ENCODE measurements at places on chromosomes 16 and 17.
A peak's percentile ranks its signal among the peaks of the same experiment; 100 is the strongest.

- no peak for DNase-seq
These were observed 8.6 kb upstream of the MSLN start for GRCh38 chr16:752007-752312.

DNA sequence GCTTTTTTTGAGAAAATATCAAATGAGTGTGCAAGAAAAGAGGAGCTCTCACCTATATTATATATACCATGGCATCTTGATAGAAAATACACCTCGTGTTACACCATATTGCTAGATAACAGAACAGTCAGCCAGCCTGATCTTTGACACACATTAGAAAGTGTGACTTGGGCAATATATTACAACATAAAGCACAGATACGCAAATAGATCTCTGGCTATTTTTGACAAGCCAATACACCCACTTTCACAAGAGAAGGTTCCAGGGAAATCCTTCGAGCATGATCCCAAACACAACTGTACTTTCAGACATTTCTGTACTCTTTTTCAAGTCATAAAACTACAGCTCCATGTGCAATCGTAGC lies 9.4 kb downstream of the GGA2 start:
- DNase-seq: peak; percentile 44

DNA sequence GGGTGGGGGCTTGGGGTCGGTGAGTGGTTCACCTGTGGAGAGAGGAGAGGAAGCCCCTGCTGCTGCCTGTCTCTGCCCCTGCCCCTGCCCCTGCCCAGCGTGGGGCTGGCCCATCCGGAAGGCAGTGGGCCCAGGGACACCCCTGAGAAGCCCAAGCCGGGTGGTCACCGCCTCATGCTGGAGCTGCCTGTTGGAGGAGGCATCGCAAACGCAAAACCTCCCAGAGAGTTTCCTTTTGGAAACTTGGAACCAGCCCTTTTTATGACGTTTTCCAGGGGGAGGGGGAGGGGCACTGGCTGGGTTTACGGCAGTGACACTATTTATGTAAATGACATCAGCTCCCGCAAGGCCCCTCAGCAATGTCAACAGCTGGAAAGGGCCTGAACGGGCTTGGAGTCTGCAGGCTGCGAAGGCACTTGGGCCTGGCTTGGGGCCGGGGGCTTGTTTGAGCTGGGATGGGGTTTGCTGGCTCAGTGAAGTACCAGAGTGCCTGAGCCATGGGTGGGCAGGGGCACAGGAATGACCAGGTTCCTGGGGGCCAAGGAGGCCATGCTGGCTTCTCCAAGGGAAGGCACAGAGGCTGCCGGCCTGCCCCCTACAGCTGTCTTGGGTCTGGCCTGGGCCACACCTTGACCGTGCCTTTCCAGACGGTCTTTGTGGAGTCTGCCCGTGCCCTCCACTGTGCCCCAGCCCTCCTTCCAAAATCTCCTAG lies 219.5 kb downstream of the NTN1 start:
- DNase-seq: no peak

DNA sequence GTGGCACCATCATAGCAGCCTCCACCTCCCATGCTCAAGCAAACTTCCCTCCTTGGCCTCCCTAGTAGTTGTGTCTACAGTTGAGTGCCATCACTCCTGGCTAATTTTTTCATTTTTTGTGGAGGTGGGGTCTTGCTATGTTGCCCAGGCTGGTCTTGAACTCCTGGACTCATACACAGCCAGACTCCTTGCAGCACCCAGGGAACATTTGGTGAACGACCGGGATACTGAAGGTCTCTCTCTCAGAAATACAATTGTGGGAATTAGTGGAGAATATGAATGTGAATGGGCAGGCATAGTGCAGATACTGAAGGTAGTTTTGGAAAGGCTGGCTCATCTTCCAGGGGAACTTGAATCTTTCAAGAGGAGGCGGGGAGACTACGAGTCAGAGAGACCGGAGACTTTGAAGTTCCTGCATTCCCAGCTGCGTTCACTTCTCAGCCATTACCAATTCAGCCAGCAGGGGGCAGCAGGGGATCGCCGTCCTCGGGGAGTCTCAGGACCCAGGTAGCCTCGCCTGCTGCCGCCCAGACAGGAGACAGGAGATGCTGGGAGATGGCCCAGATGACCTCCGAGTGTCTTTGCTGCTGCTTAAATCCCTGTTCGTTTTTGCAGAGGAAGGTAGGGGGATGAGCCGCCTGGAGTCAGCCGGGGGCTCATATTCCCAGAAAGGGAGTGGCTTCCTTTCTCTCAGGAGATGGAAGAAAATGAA lies 68.6 kb downstream of the HAPSTR1 start:
- DNase-seq: peak; percentile 73

- no peak for DNase-seq
These were observed 41.5 kb downstream of the SHISA9 start for GRCh38 chr16:12942861-12943260.

GRCh38 chr17:74770498-74771318 lies 5.4 kb downstream of the NAT9 start:
- peak; percentile 81 for DNase-seq

- no peak for DNase-seq
These were observed 3.5 kb downstream of the GSG1L start for GRCh38 chr16:28059841-28060575.

DNA sequence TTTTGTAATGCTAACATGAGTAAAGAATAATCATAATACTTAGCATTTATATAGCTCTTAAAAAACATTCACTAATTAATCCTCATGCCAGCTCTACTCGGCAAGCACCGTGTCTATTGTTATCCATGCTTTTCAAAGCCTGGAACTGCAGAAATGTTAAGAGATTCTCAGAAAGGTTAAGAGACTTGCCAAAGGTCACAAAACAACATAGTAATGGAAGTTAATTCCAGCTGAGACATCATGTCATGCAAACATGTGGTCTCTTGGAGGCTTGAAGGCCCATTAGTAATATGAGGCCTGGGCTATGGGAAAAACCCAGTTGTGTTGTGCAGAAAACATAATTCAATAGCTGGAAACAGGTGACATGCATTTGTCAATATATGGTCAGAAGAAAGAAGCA lies 389.9 kb upstream of the GOT2 start:
- DNase-seq: no peak

- no peak for DNase-seq
These were observed 10.1 kb downstream of the WFIKKN2 start for GRCh38 chr17:50845240-50846147.

DNA sequence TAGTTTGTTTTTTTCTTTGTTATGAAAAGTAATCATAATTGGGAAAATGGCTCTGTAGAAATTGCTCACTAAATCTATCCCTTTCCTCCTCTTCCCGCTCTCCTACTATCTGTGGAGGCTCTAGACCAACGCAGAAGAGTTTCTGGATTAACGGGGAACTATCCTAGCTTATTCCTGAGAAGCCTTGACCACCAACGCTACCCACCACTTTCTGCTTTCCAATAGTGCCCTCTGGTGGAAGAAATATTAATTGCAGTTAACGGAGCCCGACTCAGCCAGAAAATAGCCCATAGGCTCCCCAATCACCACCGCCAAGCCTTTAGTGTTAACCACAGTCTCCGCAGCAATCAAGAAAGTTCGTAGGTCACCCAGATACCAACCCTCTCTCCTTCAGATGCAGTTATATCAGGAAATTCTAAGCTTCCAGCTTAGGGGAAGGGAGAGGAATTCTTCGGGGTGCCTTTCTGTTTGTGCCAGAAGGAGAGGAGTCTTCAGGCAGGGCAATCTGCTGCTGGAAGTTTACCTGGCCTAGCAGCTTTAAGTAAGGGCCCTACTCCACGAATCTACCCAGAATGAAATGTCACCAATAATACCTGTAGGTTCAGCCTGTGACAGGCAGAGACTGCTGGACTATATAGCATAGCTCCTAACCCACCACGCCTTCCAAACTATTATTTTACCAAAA lies 23.0 kb upstream of the NSRP1 start:
- DNase-seq: peak; percentile 80

DNA sequence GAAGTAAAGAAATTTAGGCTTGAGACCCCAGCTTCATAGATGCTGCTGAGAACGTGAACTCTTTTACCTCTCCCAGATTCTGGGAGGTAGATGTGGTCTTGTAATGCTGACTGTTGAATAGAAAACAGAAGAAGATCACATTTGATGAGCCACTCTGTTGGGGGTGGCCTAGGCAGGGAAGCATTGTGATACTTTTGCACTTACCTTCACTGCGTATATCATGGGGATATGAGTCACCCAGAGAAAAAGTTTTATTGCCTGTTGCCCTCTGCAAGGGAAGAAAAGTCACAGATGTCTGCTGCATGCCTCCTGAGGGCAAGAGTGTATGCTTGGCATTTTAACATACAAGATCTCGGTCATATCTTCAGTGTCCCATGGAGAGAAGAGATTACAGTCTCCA lies 365.4 kb downstream of the SNX29 start:
- DNase-seq: no peak

DNA sequence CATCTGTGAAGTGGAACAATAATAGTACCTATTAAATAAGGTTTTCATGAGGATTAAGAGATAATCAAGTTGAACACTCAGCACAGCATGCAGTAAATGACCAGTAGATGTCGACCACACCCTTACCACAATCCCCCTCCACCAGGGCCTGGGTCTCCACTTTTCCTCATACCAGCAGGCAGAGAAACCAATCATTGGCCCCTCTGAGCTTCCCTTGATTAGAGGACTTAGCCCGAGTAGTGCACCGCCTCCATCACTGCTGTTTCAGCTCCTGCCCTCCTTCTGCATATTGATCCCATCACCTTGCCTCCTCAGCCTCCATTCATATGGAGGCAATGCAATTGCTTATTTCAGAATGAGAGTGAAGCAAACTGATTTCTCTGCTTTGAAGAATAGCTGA lies 96.5 kb upstream of the CDH11 start:
- no peak for DNase-seq

- DNase-seq: no peak
These were observed 39.5 kb downstream of the TMEM114 start for GRCh38 chr16:8550728-8551387.

- DNase-seq: no peak
These were observed 332.0 kb upstream of the MAF start for GRCh38 chr16:79932572-79932971.

- DNase-seq: no peak
These were observed 45.0 kb upstream of the NOL11 start for GRCh38 chr17:67672592-67673335.

GRCh38 chr16:49287572-49287971 lies 5.9 kb upstream of the CBLN1 start:
- no peak for DNase-seq

DNA sequence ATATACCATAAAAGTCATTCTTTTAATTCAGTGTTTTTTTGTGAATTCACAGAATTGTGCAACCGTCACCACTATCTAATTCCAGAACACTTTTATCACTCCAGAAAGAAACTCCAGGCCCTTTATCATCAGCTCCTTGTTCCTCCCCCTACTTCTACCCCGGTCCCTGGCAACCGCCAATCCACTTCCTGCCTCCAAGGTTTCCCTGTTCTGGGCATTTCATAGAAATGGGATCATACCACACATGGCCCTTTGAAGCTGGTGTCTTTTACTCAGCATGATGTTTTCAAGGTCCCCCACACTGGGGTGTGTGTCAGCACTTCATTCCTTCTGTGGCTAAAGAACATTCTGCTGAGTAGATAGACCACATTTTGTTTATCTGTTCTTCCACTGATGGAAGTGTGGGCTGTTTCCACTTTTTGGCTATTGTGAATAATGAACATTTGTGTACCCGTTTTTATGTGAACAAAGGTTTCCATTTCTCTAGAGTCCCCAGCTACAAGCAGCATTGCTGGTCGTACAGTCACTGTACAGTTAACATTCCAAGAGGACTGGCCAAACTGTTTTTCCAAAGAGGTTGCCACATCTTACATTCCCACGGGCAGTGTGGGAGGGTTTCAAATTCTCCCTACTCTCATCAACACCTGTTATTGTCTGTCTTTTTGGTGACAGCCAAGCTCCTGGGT lies 75.8 kb upstream of the ZNF469 start:
- peak; percentile 53 for DNase-seq
